Stimulated activated CD4-positive, alpha-beta T cell treated with anti-CD3 and anti-CD28 coated beads, Interleukin-4, amount 100 ng/mL, for 4 hours (primary cell): ENCODE measurements at places on chromosomes 2 and 18.

DNA sequence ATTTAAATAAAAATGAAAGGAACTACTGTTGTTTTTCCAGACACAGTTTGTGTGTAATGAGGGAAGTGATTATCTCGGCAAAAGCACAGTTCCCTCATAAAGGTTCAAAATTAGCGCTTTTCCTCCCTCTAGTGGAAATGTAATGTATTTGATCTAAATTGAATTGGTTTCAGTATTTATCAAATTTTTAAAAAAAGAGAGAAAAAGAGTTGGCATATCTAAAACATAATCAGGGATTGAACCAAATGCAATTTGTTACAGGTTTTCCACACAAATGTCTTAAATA lies 37.5 kb downstream of the CMPK2 start:
- DNase-seq: no peak

GRCh38 chr2:19529677-19530076 lies 171.3 kb upstream of the OSR1 start:
- DNase-seq: no peak

- peak; percentile 55 for DNase-seq
Observed at GRCh38 chr2:6914828-6915227, 2.4 kb upstream of the RNF144A start.

DNA sequence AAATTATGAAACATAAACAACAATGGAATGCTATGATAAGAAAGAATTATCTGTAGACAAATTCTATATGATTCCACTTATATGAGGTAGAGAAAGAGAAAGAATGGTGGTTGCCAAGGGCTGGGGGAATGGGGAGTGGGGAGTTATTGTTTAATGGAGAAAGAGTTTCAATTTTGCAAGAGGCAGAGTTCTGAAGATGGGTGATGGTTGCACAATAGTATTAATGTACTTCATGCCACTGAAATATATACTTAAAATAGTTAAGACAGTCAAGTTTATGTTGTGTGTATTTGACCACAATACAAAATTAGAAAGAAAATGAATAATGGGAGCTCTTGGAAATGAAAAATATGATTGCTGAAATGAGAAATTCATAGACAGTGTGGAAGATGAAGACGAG lies 22.6 kb upstream of the FAM117B start:
- no peak for DNase-seq

DNA sequence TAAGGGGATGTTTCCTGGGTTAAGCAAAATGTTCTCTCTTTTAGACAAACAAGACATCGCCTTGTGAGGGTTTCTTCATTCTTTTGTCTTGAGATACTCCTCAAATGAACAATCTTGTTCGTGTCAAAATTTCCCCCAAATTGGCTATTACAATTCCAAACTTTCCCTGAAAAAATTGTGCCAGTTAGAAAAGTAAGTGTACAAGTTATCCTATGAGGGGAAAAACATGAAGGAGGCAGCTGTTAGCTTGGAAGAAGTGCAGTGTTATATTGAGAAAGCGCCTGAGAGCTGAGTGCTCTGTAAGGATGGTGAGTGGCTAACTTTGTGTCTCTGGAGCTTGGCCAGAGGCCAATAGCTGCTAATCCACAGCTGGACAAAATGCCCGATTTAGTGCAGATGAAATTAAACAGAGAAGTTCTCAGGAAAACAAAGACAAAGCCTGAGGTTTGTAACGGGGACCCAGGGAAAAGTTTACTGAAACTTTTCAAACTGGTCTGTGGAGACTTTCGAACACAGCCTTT lies 14.1 kb upstream of the PLEKHH2 start:
- no peak for DNase-seq

- DNase-seq: no peak
Observed at GRCh38 chr2:230492107-230492506, 76.1 kb downstream of the SP100 start.

GRCh38 chr18:41992066-41992465 lies 37.0 kb downstream of the PIK3C3 start:
- DNase-seq: no peak

GRCh38 chr18:35167857-35168256 lies 73.0 kb upstream of the ZNF397 start:
- no peak for DNase-seq

GRCh38 chr2:238939074-238939473 lies 91.2 kb downstream of the TWIST2 start:
- DNase-seq: no peak

GRCh38 chr2:45826884-45827635 lies 175.6 kb downstream of the PRKCE start:
- DNase-seq: no peak

- peak; percentile 48 for DNase-seq
Observed at GRCh38 chr2:28750316-28751251, 1.0 kb upstream of the PPP1CB start.

DNA sequence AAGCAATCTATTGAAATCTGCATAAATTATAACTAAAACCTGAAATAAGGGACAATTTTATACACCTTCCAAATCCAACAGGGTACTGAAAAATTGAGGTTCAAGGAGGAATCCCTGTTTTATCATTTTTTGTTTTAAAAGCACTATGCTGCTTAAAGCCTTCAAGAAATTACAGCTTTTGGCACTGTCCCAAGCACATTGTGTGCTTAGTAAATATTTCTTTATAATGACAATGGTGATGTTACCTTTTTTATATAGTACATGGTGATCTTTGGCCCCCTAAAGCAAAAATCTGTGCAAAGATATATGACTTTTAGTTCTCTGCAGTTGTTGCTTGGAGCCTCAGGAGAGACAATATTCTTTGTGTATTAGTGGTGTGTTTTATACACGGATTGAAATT lies 71.6 kb upstream of the EFEMP1 start:
- DNase-seq: no peak

DNA sequence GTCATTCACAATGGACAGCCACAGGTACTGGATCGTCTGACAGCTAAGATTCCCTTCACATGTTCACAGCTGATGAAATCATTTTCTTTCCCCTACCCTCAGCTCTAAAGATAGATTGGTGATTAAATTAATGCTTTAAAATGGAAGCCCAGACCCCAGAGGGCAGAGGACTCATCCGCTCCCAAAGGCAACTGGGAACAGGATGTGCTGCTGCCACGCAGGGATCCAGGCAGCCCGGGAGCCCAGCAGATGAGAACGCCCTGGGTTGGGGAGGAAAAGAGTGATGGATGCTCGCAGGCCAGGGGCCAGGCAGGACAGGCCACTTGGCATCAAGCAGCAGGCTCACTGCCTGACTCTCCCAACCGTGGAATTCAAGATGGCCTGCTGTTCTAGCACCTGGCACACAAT lies 41.3 kb downstream of the HDHD2 start:
- no peak for DNase-seq

DNA sequence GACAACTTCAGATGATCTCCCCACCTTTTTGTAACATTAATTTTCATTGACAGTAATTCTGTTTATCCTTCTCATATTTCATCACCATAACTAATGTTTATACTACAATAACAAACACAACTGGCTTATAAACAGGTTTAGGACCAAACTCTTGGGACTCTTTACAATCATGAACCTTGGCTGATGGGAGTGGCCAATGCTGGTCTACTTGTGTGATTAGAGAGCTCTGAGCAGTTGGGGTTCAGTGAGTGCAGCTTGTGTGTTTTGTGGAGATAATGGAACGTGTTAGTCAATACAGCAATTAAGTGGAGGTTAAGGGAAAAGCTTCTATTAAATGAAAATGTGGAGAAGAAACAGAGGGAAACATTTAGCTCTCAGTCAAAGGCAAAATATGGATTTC lies 207.1 kb downstream of the SPAG16 start:
- no peak for DNase-seq

- DNase-seq: no peak
Observed at GRCh38 chr2:241639385-241639784, 1.9 kb downstream of the ATG4B start.

DNA sequence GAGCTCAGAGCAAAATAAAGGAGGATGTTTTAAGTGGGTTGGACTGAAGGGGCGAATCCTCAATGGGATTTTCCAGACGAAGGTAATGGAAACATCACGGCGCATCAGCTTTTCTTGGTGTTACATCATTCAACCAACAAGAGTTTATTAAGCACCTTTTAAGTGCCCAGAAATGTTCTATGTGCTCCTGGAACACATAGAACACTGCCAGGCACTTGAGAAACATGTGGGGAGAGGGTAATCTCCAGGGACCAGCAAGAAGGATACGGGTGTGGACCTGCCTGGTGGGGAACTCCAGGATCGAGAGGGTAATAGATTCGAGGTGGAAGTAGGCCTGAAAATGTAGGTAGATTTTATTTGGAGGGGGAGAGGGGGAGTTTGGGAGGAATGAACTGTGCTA lies 168.6 kb downstream of the PRKCE start:
- DNase-seq: no peak

DNA sequence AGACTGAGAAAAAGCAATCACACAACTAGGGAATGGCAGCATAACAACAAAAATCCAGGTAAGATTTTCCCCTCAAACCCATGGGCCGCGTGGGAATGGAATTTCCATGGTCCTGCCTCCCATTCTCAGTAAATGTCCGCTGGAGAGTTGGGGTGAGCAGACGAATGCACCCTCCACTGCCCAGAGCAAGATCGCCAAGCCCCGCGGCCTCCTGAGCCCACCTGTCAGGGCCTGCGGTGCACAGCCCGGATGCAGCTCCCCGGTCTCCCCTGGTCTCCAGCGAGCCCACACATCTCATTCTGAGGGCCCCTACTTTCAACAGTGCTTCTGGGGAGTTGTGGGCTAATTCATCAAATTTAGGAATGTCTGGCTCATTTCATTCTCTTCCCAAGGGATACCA lies 327.4 kb upstream of the HS6ST1 start:
- DNase-seq: no peak

GRCh38 chr2:36597532-36598377 lies at the start of gene FEZ2:
TSS of gene FEZ2 (minus strand) at chr2:36598168. CDS start at chr2:36598142, 26 bp downstream.
- DNase-seq: peak; percentile 49

- no peak for DNase-seq
Observed at GRCh38 chr2:134137182-134137611, 116.7 kb upstream of the MGAT5 start.

GRCh38 chr18:40159141-40160017 lies 1795.7 kb upstream of the PIK3C3 start:
- DNase-seq: no peak

DNA sequence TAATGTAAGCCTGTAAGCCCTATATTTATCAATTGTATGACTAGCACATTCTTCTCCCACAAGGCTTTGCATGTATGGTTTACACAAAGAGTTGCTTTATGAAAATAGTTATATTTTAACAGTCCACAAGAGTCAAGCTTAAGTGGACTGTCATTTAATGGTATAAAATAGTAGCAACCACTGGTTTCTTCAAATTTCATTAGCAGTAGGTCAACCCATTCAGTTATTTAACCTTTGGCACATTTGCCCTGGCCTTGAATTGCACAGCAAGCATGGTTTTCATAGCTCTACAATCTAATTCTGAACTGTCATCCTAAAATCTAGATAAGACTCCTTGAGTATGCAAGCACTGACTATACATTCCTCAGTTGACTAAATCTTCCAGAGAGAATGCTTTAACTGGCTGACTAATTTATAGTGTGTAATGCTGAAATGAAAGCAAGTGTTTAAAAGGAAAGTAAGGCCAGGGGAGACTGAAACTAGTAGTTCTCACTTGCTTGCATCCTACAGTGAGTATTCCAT lies 1.8 kb downstream of the DPP4 start:
- DNase-seq: no peak

- DNase-seq: peak; percentile 43
Observed at GRCh38 chr2:85326406-85327159, 1.2 kb downstream of the TGOLN2 start.

DNA sequence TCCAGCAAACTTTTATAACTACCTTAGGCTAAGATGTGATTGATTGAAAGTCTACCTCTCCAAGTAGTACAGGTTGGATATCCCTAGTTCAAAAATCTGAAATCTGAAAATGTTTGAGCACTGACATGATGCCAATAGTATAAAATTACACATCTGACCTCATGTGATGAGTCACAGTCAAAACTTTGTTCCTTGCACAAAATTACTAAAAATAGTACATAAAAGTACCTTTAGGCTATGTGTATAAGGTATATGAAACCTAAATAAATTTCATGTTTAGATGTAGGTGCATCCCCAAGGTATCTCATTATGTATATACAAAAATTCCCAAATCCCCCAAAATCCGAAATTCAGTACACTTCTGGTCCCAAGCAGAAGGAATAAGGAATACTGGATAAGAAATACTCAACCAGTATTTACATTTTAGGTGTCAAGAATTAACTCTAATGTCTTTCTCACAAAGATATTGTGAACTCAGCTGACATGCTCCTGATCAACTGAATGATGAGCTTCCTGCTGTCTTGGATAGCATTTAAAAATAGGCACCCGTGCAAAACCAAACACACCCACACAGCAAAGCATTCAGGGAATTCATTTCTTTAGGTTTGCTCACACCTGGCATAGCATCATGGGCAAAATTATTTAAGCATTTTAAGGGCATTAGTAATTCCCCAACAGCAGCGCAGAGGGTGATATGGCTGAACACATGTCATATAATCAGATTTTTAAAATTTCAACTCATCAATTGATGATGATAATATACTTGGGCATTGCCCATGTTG lies 497.4 kb upstream of the MEIS1 start:
- no peak for DNase-seq

GRCh38 chr18:21949326-21950015 lies 208.9 kb downstream of the MIB1 start:
- DNase-seq: no peak

DNA sequence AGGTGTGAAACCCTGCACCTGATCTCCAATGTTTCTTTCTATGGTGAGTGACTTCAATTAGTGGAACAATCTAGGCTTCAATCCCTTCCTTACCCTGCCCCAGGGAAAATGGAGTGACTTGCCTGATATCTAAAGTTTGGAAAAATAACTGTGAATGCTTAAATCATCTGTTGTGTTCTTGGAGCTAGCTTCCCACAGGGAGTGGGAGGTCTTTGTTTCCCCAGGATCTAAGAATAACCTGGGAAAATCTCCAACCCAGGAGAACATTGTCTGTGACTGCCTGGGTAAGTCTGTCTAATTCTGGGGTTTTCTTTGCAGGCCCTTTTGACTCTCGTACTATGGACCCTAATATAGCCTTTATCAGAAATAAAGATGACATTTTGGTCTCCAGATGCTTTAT lies 13.6 kb upstream of the LDAH start:
- no peak for DNase-seq

DNA sequence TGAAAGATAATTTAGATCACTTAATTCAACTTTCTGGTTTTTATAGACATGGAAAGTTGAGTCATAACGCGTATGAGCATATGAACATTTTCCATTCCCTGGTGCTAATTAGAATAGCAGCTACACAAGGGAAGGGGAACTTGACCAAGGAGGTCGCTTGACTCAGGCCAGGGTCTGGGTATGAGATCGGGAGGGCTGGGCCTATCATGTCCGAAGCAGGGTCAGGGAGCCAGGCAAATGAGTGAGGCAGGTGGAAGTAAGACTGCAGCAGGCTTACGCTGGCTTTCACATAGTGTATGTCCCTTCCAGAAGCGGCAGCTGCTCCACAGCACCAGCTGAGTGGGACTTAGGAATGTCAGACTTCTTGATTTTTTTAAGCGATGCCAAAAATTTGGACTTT lies 14.7 kb downstream of the RALB start:
- no peak for DNase-seq

DNA sequence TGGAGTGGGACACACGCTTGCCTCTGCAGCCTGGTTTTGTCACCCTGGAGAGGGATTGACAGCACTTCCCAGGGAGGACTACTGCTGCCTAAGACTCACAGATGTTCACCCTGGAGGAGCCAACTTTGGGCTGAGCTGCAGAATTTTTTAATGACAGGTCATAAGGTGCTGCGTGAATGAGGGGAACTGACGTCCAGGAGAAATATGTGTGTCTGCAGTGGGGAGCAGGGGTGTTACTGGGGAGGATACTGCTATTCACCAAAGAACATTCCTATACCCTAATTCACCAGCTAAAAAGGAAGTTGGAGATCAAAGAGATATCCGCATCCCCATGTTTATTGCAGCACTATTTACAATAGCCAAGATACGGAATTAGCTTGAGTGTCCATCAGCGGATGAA lies 144.4 kb downstream of the MGAT5 start:
- DNase-seq: no peak
